Activated naive CD4-positive, alpha-beta T cell treated with Interleukin-2 at 50 U/mL for 16 hours (primary cell): ENCODE measurements at places on chromosomes 7 and 10.

- DNase-seq, result no peak
These were observed 280.7 kb upstream of the MAGI2 start for GRCh38 chr7:79734181-79734580.

DNA sequence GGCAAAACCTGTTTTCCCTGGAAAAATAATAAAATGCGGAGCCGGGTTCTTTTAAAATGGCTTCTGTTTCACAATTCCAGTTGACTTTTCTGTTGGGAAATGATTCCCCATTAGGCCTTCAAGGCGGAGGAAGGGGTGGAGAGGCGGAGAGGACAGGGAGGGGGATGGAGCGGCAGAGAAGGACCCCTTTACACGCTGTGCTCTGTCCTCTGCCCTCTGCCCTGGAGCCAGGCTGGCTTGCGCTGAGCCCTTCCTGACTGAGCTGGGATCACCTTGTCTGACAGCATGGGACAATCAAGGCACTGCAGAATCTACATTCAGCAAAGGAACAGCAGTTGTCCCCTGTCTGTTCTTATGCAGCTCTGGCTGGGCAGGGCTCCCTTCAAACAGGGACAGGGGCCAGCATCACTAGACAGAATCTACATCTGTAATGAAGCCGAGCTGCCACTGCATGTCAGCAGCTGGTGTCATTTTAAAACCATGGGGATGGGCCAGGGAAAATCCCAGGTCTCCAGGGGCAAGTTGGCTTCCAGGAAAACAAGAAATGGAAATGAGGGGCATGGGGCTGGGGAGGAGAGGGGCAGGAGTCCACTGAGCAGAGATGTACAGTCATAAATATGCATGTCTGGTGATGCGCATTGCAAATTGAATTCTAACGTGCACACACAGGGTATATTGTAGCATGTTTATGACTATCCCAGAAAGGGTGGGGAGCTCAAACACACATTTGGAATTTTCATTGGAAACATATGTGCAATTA lies 120.0 kb downstream of the MKX start:
- no peak for DNase-seq

- DNase-seq, result no peak
These were observed 44.0 kb upstream of the COL13A1 start for GRCh38 chr10:69757553-69758309.

DNA sequence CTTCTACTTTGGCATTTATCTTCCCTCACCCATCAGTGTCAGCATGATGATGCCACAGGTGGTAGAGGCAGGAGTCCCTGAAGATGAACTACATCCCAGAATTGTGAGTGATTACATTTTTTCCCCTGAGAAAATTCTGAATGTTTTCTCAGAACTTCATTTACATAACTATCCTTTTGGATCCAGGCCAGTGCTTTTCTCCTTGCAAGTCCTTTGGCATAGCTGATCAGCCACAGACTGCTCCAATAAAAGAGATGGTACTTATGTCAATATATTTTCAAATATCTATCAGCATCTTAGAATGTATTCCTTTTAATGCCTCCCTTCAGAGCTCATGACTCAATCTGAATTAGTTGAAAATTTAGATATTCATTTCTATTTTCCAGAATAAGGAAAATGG lies 135.5 kb downstream of the IQUB start:
- DNase-seq, result no peak

- no peak for DNase-seq
These were observed 8.9 kb downstream of the VSTM4 start for GRCh38 chr10:49106451-49106850.

- no peak for DNase-seq
These were observed 861 bp upstream of the TSPAN14 start for GRCh38 chr10:80453056-80453841.

- DNase-seq, result no peak
These were observed 494 bp upstream of the HERC4 start for GRCh38 chr10:68075550-68076004.

GRCh38 chr7:142539901-142540300 lies 209.4 kb upstream of the PRSS1 start:
- no peak for DNase-seq

DNA sequence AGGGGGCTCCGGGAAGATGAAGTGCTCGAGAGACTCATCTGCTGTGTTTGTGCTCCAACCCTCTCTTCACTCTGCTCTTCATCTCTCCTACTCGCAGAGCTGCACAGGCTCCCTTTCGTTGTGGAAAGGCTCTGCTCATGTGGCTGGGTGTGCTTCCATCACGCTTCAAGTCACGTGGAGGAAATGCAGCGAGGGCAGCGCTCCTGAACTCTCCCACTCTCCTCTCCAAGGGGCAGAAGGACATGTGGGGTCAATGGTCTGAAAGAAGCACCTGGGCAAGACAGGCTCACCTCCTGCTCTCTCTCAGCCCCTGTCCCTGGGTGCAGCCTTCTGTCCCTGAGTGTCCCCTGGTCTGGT lies 72.6 kb downstream of the USP6NL start:
- DNase-seq, result no peak

DNA sequence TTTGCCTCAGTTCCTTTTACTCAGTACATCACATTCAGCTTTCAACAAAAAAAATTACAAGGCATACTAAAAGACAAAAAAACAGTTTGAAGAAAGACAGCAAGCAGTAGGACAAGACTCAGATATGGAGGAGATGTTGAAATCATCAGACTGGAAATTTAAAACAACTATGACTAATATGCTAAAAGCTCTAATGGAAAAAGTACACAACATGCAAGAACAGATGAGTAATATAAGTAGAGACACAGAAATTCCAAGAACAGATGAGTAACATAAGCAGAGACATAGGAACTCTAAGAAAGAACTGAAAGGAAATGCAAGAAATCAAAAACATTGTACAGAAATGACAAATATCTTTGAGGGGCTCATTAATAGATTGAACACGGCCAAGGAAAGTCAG lies 402.6 kb downstream of the NEBL start:
- DNase-seq, result no peak

GRCh38 chr7:144656965-144657517 lies 178.8 kb downstream of the TPK1 start:
- no peak for DNase-seq

GRCh38 chr7:116162254-116162653 lies 48.1 kb upstream of the TES start:
- DNase-seq, result no peak

- no peak for DNase-seq
These were observed 837 bp upstream of the IGFBP3 start for GRCh38 chr7:45921699-45922519.

- no peak for DNase-seq
These were observed 645 bp upstream of the SIRT1 start for GRCh38 chr10:67883710-67884312.

DNA sequence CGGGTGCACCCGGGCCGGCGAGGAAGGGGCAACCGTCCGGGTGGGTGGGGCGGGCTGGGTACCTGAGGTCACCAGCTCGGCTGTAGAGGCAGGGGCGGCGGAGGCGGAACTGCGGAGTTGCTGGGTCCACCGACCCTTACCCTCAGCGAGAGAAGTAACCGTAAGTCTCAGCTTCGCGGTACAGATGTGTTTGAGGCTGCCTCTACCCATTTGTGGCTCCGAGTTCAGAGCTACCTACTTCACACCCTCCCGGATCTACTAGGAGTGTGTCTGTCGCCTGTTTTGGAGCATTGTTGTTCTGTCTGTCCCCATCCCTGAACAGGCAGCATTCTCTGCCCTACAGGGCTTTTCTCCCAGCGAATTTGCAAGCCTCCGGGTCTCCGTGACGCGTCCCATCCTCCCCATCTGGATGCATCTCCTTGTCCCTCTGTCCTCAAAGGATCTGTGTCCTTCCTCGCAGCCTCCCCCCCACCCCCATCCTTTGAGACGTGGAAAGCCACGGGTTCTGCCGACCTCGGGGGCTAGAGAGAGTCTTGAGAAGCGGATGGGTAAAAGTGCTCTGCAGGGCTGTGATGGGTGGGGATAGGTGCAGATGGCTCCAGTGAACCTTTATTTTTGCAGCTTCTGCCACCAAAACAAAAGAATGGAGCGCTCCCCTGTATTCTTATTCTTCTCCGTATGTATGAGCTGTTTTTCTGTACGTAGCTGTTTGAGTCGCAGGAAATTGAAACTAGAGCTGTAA lies 757 bp downstream of the ANKIB1 start:
- peak; percentile 13 for DNase-seq

DNA sequence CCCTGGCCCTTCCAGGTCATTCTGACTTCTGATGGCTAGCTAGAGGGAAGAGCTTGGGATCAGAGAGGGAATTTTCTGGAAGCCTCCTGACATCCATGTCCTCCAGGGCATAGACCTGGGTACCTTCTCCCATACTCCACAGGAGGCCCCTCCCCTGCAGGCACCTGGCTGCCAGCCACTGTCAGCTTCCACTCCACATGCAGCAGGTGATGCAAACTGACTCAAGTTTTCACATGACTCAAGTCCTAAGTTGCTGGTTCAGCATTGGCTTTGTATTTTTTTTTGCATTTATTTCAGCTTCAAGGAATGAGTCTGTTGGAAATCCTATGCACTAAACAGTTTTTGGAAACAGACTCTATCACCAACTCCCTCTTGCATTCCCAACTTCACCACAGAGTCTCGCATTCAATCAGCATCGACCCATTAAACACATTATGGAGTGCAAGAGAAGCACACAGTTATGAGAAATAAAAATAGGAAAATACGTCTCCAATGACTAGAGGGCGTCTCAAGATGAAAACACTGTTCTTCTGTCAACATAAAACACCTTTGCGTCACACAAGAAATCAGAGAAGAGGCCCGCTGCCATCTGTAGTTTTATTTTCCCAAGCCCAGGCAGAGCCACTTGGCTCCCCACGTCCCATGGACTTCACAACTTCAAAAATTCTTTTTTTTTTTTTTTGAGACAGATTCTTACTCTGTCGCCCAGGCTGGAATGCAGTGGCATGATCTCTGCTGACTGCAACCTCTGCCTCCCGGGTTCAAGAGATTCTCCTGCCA lies 362.6 kb upstream of the MGMT start:
- DNase-seq, result no peak

GRCh38 chr7:80929619-80930018 lies 10.8 kb upstream of the SEMA3C start:
- no peak for DNase-seq

- no peak for DNase-seq
These were observed 48.2 kb upstream of the FXYD4 start for GRCh38 chr10:43323245-43323644.

- no peak for DNase-seq
These were observed 1.2 kb downstream of the DBF4 start for GRCh38 chr7:87877366-87878040.

- no peak for DNase-seq
These were observed 41.9 kb upstream of the MBL2 start for GRCh38 chr10:52814506-52814905.

- DNase-seq, result no peak
These were observed 143.3 kb downstream of the HDAC9 start for GRCh38 chr7:18638594-18639452.

DNA sequence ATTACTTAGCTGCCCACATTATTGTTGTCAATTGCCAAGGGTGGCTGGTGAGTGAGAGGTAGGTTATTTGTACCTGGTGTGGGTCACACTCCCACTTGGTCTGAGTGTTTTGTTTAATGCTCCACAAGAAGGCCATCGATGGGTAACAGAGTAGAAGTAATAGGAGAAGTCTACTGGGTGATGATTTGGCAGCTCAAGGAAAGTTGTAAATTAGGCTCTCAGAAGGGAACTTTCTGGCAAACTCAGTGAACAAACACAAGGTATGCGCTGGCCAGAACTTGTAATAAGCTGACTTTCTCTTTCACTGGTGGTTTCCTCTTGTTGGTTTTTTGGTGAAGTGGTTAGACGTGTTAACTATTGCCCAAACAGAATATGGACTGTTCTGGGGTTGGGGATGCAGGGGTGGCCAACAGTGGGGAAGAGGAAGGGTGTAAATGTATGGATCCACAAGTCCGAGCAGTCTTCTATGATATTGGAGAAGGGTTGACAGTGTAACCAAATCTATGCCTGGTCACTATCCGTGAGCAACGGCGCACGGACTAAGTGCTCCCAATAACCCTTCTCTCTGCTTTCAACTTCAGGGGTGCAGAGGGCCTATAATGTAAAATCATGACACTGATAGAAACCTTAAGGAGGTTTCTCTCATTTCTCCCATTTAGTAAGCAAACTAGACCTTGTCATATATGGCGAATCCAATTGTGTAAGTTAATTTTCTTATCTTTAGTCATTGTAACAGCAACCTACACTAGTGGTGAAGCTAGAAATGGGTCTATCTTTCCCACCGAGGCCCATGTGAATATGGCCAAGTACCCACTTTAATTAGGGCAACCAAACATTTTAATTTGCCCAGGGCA lies 212.8 kb downstream of the PTEN start:
- no peak for DNase-seq

DNA sequence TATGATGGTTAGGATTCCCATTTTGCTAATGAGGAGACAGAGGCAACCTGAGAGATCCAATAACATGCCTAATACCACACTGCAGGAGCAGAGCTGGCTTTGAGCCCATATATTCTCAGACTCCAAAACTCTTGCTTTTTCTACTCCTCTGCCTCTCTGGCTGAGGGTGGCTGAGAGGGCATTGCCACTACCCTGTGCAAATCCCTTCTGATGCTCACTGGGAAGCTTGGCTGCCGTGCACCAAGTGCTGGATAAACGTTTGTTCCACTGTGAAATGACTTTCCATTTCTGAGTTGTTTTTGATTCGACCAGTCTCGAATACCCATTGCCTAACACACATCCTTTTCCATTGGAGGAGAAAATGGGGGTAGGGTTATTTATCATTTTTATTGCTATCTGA lies 123.1 kb upstream of the SORCS3 start:
- no peak for DNase-seq

DNA sequence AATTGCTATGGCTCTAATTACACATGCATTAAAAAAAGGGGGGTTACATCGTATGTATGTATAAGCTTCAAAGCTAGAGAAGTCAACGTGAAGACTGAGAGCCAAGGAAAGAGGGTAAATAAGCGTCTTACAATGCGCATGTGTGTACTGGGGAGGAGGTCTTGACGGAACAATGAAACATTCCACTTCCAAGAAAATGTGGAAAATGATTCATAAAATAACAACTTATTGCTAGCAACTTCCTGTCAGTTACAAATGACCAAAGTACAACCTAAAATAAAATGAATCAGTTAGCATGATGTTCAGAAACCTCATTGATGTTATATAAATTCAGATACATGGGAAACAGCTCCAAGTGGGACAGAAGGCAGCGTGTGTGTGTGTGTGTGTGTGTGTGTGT lies 104.1 kb upstream of the RHEB start:
- no peak for DNase-seq

- DNase-seq, result no peak
These were observed 1067.5 kb upstream of the C7orf33 start for GRCh38 chr7:147523056-147523455.

GRCh38 chr10:52770904-52771303 lies 1.7 kb downstream of the MBL2 start:
- DNase-seq, result no peak

GRCh38 chr7:114925434-114925833 lies 3.5 kb downstream of the MDFIC start:
- DNase-seq, result no peak

GRCh38 chr7:107660381-107661080 lies at the start of gene SLC26A4:
SLC26A4 (plus strand) TSS chr7:107660828; CDS start chr7:107661642, 814 bp downstream.
- peak; percentile 27 for DNase-seq

GRCh38 chr10:126851414-126852108 lies 53.7 kb upstream of the DOCK1 start:
- DNase-seq, result no peak
